Kidney epithelial cell (primary cell): ENCODE measurements at places on chromosomes 7 and 10. TPM values are rescaled to one million over a fixed set of nuclear protein-coding genes. Genes with fewer than 3 reads are reported as not detected.

GRCh38 chr10:75291805-75292204, 56.0 kb upstream of the COMTD1 start:
- DNase-seq, result no peak

SDHAF3 gene
- 16.4 and 18.0 TPM in 2 replicates for total RNA-seq

CCDC172 gene
- total RNA-seq, result not detected in 2 replicates

DNA sequence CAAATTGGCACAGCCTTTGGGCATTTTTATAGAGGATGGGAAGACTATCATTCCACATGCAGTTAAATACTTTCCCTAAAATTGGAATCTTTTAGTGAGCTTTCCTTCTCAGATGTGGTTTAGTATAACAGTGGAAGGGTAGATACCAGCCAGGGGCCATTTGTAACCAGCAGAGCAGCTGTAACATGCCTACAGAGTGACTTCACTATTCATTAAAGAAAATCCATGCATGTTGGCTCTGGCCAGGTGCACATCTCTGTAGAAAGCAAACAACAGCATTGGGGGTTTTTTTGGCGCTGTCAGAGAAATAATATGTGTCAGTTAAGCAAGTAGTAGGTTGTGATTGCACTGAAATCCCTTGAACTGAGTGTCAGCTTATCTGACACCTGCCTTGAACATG, 115.6 kb downstream of the LHFPL3 start:
- no peak for DNase-seq

GRCh38 chr7:45660201-45660900, 86.2 kb downstream of the ADCY1 start:
- no peak for DNase-seq

DNA sequence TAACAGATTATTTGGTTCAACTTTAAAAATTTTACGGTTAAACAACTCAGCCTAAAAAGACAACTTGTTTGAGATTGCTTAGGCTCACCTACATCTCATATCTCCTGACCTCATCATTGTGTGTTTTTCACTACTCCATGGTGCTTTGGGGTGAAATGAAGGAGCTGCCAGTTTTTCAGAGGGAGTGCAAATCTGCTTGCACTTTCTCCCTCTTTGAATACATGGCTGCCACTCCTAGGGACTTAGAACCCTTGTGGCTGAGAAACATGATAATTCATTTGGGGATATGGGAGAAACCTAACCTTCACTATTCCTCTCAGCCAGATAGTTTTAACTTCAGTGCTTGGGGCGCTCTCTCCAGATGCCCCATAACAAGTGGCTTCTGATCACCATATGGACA, 2.7 kb downstream of the CCSER2 start:
- DNase-seq, result no peak

GRCh38 chr7:114269714-114270113, 144.9 kb upstream of the FOXP2 start:
- no peak for DNase-seq

- DNase-seq, result peak; percentile 12
Observed at GRCh38 chr10:1290071-1290471, 233.9 kb downstream of the WDR37 start.

DNA sequence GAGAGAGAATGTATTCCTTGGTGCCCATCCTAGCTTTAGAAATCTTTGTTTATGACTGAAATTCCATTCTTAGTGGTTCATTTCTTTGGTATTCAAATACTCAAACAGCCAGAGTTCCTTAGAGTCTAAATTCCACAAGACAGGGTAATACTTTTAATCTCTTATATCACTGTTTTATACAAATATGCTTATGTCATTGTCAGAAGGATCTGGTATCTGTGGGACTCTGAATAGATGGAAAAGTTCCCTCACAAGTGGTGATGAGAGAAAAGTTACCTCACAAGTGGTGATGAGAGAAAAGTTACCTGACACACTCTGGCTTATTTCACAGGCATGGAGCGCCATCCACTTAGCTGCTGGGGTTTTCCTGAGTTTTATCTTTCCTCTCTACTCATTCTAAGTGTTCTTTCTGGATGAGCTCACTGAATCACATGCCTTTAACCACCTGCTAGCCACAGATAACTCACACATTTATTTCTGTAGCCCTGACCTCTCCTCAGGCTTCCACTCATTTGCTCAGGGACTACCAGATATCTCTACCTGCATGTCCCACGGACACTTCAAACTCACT, 784.0 kb downstream of the SUGCT start:
- peak; percentile 86 for DNase-seq

- no peak for DNase-seq
Observed at GRCh38 chr7:50303335-50304128, 984 bp upstream of the IKZF1 start.

DNA sequence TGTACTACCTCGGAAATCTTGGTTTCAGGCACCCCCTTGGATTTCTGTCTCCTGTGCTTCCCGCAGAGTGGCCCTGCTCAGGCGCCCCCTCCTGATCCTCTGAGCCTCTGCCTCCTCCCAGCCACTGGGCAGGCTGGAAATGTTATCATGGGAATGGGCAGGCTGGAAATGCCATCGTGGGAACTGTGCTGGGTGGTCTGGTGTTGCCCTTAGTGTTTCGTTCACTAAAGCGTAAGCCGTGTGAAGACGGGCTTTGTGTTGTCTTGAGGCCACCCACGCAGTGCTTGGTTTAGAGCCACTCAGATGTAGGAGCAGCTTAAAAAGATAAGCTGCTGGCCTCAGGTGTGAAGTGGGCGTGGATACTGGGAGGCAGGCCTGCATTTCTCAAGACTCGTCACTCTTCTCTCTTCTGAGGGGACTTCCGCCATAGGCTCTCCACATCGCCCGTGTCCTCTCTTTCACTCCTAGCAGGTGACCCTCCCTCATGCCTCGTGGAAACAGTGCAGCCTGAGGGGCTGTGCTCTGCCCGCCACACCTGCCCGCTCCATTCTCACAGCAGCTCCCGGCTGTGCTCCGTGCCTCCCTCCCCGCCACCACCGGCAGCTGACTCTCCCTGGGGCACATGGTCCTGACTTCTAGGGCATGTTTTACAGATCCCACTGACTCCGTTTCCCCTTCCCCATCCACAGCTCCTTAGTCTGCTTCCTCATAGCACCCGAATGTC, 28.5 kb downstream of the PPP2R2D start:
- DNase-seq, result no peak

DNA sequence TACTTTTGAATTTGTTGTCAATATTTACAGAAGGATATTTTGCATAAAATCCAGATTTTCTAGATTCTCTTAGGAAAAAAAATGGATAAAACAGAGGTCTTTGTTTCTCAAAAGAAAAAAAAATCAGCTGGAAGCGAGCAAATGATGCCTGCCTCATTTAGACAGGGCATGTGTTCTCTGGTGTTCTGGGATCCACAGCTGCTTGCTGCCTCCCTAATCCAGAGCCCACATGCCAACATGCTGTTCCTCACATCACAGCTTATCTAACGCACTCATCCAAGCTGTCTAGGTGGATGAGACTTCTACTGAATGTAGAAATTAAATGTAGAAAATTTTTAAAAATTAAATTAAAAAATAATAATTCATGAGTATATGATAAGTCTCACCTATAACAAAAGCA, 630.1 kb downstream of the SORCS1 start:
- no peak for DNase-seq

DNA sequence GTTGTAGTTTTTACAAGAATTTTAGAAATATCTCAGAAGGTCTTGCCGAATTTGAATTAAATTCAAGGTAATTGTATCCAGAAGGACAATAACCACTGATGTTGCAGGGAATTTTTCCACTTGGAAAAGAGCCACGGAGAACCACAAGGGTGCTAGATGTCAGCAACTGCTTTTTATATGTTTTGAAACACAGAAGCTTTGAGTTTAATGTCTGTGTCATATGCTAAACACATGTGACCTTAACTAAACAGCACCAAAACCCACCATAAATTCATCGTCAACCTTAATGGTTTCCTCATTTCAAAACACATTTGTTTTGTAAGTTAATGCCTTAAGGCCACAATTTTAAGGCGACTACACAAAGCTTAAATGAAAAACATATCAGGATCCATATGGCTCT, 106.9 kb downstream of the COL28A1 start:
- DNase-seq, result no peak

PAPOLB gene
- 0.13 and 0.14 TPM in 2 replicates for total RNA-seq

DNA sequence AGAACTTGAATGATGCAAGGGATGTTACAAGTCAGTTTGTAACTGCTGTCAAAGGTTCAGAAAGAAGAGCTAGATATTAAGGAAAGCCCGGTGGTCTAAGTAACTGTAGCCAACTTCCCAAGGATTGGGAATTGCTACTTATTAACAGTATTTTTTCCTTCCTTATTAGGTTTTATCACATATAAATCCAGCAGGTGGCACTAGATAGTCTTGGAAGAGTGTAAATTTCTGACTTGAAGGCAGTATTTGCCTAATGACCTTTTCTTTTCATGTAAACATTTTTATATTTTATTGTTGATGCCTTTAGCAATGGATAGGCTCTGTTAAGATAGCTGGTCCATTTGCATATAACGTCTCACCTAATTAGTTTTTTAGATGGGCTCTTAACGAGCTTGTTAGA, 51.2 kb downstream of the ANLN start:
- DNase-seq, result peak; percentile 14

- no peak for DNase-seq
Observed at GRCh38 chr7:137846549-137846826, 286 bp downstream of the DGKI start.

- DNase-seq, result no peak
Observed at GRCh38 chr7:39898867-39899266, 51.2 kb upstream of the CDK13 start.

DNA sequence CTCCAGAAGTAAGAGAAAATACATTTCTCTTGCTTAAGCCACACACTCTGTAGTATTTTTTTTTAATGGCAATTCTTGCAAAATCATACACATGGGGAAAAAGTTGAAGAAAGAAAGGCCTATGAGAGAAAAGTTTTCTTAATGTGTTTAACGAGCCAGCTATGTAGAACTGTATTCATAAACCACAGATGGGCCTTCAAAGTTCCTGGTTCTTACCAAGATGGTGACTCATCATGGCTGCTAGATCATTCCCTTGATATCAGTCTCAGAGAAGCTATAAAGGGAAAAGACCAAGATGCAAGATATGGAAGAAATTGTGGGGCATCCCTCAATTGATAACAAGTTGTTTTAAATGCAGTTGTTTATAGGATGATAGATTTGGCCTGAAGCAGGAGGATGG, 992.7 kb upstream of the MBL2 start:
- peak; percentile 38 for DNase-seq

- no peak for DNase-seq
Observed at GRCh38 chr10:14953424-14954000, 384 bp downstream of the DCLRE1C start.

HDAC9 gene
- total RNA-seq, result 80.1 and 84.5 TPM in 2 replicates

GRCh38 chr7:155220903-155221302, 76.8 kb upstream of the INSIG1 start:
- DNase-seq, result no peak

MMRN2 gene
- total RNA-seq, result 0.08 and 0.14 TPM in 2 replicates

RET gene
- 0.27 and 3.7 TPM in 2 replicates for total RNA-seq

DNA sequence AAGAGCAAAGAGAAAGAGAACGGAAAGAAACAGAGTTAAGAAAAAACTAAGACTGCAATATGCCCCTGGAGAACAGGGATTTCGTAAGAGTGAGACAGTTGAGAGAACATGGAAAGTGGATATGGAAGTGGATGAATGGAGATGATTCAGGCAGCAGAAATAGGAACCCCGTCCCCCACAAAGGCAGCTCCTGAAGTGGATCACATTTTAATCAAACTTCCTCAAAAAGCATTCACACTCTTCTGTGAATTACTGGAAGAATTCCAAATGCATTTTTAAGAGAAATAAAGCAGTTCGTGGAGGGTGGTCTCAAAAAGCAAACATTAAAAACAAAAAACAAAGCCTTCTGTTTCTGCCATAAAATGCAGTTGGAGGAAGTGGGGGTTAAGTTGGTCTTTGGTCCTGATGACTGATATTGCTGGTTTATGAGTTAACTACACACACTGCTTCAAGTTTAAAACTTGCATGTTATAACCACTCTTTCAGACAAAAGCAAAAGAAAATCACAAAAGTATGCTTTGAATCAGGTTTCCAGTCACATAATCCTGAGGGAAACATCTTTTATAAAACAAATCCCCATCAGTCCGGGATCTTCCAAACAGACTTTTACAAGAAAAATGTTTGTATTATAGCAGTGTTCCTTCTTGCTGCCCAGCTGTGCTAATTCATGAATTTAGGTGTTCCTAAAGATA, 214.3 kb downstream of the FANK1 start:
- no peak for DNase-seq

RAPGEF5 gene
- total RNA-seq, result 0.82 and 1.1 TPM in 2 replicates

DNA sequence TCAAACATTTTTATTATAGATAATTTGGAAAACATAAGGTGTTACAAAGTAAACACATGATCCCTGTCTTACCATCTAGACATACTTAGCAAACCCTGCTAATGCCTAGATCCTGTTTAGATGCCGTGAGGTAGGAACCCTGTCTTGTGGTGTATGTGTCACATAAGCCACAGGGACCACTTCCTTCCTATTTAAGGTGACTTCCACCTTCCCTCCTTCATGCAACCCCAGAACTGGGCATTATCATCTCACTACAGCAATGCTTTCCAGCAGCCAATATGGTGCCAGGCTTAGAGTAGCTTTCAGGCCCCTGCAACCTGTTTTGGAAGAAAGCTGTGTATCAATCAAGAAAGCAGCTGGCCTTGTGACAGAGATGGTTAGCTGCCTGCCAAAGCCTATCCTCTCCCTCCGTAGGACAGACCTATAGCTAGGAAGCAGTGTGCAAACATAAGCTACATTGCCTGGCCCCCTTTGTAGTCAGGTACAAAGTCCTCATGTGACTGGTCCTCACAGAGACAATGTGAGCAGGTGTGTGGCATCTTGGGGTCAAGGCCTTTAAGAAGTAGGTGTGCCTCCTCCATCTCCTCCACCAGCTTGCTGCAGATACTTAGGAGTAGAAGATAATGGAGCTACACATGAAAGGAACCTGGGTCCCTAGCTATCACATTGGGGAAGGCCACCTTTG, 146.8 kb downstream of the SPAG6 start:
- DNase-seq, result no peak
